ENCODE measurements at places on chromosomes 5 and 9.

DNA sequence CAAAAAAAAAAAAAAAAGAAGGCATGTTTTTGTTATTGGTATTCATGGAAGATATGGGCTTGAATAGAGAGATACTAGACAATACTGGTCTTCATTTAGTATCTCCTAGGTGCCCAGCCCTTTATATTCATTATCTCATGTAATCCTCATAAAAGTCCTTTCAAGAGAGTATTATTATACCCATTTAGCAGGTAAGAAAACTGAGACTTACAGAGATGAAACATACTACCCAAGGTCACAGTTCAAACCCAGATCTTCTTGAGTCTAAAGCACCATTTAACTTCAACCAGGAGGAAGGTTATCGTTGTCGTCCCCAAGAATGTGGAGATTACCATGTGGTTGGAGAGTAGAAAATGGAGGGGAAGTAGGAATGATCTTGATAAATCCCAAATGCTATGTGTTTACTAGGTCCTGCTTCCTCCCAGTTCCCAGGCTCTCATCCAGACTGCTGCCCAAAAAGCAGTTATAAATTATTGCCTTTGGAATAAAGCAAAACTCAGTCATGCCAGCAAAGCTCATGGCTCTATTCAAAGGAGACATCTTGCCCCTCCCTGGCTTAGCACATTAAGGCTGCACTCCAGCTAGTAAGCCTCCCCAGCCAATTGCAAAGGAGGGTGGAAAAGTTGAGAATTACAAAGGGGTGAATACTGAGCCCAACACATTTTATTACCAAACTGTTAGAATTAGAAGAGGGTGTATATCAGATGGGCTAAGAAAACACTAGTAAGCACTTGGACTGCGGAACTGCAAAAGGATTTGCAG is 163.9 kb downstream of the PIK3R1 start:
- DNase-seq: no peak

- no peak for DNase-seq
These were observed 859.1 kb downstream of the MAT2B start for GRCh38 chr5:164364237-164365208.

GRCh38 chr5:162886717-162887116 is 550.7 kb upstream of the CCNG1 start:
- DNase-seq: no peak

- no peak for DNase-seq
These were observed 444.2 kb upstream of the CYLC2 start for GRCh38 chr9:102550886-102551285.

- DNase-seq: no peak
These were observed 10.8 kb upstream of the NIPAL4 start for GRCh38 chr5:157449011-157449723.

- DNase-seq: no peak
These were observed 162.5 kb downstream of the MED10 start for GRCh38 chr5:6215891-6216290.

- DNase-seq: no peak
These were observed 2041.4 kb upstream of the CDH9 start for GRCh38 chr5:29079771-29080170.

DNA sequence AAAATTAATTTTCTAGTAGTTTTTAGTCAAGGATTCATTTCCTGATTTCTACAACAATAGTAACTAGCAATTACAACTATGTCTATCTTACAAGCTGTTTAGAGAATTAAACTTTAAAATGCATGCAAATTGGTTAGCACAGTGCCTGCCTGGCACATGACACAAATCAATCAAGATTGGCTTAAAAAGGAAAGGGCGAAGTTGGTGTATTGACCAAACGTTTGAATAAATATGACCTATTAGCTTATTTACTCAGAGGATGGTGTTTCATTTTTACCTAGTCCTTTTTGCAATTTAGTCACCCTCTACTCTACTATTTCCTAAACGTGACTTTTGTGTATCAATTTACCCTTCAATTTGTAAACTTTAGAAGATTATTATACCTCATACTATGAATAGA is 83.5 kb downstream of the GDA start:
- DNase-seq: no peak

GRCh38 chr5:95989283-95990048 is 27.8 kb upstream of the ELL2 start:
- DNase-seq: no peak

DNA sequence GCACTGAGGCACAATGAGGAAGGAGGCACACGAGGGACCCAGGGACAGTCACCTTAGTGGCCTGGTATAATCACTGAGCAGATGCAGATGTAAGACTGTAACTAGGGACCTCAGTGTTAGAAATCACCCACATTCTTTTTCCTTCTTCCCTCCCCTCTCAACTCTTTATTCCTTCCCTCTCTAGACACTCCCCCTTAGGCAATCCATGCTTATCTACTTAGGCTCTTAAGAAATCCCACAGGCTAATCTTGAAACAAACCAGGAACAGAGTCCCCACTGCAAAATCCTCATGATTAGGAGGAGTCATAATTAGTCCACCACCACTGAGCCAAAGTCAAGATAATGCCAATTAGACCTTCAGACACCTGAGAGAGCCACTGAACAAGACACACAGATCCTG is 84.7 kb downstream of the ELAVL2 start:
- peak; percentile 7 for DNase-seq

GRCh38 chr9:85960688-85961093 is 19.7 kb downstream of the NAA35 start:
- no peak for DNase-seq

DNA sequence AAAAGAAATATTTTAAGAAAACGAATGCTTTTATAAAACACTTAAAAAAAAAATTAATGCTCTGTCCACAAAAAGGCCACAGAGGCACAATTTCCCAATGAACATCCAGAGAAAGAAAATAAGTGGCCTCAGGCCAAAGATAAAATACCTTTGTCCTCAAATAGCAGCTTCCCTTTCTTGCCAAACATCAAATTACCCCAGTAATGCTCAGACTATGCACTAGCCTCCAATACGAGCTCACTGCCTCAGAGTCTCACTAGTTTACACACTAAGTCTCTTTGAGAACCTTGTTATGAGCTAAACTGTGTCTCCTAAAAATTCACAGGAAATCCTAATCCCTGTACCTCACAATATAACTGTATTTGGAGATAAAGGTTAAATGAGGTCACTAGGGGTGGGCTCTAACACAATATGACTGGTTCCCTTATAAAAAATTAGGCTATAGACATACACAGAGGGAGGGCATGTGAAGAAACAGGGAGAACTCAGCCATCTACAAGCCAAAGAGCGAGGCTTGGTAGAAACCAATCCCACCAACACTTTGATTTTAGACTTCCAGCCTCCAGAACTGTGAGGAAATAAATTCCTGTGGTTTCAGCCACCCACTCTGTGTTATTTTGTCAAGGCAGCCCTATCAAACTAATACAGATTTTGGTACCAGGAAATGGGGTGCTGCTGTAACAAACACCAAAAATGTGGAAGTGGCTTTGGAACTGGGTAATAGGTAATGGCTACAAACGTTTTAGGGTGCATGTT is 4.4 kb downstream of the MPDZ start:
- DNase-seq: no peak

DNA sequence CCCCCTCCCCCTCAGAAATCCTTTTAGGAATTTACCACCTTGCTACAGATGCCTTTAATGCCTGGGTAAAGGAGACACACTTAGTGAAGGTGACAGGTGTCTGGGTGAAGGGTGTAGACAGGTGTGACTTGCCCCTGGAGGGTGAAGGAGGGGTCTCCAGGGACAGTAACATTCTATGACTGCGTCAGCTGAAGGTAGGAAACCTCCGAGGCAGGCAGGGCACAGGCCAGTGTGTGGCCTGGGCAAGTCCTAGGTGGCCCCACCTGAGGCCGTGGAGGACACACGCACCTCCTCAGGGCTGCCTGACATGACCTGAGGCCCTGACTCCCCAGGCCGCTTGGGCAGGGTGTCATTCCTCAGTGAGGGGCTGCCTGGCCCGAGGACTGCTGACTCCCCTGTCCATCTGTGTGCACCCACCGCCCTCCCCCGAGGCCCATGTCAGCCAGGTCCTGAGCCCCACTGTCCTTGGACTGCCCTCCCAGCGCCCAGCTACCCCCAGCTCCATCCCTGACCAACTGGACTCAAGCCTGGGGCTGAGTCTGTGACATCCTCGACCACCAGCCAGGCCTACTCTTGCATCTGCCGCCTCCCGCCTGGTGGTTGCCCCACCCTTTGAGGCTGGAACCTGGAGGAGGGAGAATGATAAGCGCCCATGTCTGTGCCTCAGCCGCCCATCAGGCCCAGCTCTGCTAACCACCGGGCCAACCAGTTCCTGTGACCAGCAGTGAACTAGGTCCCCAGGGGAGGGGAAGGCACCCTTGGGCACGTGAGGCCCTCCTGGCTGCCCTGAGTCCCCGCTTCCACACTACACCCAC is 18.4 kb downstream of the CARD19 start:
- DNase-seq: no peak

- DNase-seq: no peak
These were observed 21.7 kb downstream of the XRCC4 start for GRCh38 chr5:83099001-83099400.

- DNase-seq: no peak
These were observed 27.7 kb downstream of the TUT7 start for GRCh38 chr9:86326536-86326935.

GRCh38 chr9:80146466-80146865 is 574.7 kb downstream of the TLE4 start:
- DNase-seq: no peak

GRCh38 chr5:122312591-122313406 is 762 bp downstream of the SNCAIP start:
- DNase-seq: no peak

- no peak for DNase-seq
These were observed 98.9 kb downstream of the CEMIP2 start for GRCh38 chr9:71669284-71669995.

DNA sequence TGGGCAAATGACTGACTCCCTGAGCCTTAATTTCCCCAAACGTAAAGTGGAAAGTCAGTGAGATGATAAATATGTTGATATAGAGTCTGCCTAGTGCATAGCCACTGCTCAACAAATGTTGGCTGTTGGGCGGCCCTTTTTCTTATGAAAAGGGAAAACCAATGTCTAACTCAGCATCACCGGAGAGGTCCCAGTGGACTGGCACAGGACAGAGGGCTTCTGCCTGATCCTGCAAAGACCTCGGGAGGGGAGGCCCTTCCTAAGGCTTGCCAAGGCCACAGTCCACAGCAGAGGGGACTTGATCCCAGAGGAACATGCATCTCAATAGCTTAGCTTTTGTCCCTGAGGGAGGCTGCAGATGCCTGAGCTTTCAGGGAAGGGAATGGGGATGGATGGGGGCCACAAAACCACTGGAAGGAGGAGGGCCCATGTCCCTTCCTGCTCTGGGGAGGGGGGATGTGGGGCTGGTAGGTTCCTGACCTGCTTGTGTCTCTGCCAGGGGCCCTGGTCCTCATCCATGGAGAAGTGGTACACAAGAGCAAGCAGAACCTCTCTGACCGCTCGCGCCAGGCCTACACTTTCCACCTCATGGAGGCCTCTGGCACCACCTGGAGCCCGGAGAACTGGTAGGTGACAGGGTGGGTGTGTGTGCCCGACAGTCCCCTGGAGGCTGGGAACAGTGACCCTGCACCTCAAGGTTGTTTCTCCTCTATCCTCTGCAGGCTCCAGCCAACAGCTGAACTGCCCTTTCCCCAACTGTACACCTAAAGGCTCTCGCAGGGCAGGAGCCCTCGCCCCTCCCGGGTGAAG is 6.3 kb downstream of the DOLK start:
- no peak for DNase-seq

DNA sequence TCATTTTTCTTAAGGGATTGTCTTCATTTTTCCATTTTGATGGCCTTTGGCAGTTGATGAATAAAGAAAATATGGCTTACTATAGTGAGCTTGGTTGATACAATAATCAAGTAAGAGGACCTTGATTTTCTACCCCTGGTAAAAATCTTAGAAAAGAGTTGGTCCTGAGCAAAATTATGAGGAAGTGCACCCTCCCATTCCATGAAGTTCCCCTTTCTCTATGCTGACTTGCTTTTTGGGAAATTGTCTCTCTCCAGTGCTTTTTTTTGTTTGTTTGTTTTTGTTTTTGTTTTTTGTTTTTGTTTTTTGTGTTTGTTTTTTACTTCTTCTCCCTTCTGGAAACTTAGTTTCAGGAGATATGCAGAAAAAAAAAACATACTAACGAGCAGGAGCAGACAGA is 449.2 kb upstream of the ACTBL2 start:
- no peak for DNase-seq

GRCh38 chr9:86217076-86217755 is 42.2 kb downstream of the C9orf153 start:
- no peak for DNase-seq

- DNase-seq: no peak
These were observed 51.5 kb upstream of the HRH2 start for GRCh38 chr5:175606409-175606808.

- no peak for DNase-seq
These were observed at the start of gene IFNW1 for GRCh38 chr9:21141427-21141882. IFNW1 (minus strand) TSS chr9:21141832; CDS start chr9:21141570, 262 bp downstream.

GRCh38 chr5:50646591-50646990 is 19.8 kb upstream of the PARP8 start:
- DNase-seq: no peak

DNA sequence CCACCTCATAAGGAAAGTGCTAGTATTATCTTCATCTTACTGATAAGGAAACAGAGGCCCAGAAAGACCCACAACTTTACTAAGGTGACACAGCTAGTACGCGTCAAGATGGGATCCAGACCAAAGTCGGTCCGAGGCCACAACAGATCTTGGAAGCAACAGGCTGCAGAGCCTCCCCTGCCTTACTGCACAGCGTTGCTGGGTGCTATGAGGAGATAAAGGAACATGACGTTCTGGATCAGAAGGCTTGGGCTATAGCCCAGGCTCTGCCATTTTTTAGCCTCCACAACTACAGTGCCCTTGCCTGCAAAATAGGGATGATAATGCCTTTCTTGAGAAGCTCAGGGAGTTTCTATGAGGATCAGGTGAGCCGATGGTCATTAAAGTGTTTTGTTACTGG is 144.1 kb downstream of the NMUR2 start:
- DNase-seq: no peak

DNA sequence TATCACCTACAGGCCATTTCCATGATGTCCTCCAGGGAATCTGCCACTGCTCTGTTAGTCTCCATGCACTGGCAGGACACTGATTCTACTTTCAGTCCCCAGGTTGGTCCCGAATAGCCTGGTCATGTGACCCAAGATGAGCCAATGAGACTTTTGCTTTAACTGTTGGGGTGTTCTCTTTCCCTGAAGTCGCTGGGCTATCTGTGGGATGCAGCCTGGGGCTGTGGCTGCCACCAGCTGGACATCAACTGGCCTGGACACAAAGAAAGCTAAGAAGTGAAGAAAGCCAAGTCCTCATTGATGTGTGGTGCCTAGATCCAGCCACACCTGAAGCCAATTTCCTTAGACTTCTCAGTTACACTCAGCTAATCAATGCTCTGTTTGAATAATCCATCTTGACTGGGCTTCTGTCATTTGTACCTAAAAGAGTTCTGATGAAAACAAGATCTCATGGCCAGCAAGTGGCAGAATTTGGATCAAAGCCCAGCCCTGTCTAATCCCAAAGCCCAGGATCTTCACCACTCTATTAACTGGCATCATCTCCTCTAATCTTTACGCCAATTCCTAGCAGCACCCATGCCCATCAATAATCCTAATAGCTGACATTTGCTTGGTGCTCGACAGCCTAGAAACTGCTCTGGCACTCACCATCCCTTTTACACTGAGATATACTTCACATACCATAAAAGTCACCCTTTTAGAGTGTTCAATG is 37.0 kb downstream of the SH3PXD2B start:
- no peak for DNase-seq

GRCh38 chr5:147737921-147738320 is 44.6 kb downstream of the JAKMIP2 start:
- no peak for DNase-seq

All from OCI-LY7 (cell line).